EH (cell line): ENCODE measurements at places on chromosomes 11 and 22.
A peak's percentile ranks its signal among the peaks of the same experiment; 100 is the strongest.

GRCh38 chr11:2825889-2826678 lies 59.5 kb downstream of the CDKN1C start:
- DNase-seq: peak; percentile 97

- DNase-seq: no peak
These were observed 3.4 kb upstream of the PIM3 start for GRCh38 chr22:49956914-49957825.

DNA sequence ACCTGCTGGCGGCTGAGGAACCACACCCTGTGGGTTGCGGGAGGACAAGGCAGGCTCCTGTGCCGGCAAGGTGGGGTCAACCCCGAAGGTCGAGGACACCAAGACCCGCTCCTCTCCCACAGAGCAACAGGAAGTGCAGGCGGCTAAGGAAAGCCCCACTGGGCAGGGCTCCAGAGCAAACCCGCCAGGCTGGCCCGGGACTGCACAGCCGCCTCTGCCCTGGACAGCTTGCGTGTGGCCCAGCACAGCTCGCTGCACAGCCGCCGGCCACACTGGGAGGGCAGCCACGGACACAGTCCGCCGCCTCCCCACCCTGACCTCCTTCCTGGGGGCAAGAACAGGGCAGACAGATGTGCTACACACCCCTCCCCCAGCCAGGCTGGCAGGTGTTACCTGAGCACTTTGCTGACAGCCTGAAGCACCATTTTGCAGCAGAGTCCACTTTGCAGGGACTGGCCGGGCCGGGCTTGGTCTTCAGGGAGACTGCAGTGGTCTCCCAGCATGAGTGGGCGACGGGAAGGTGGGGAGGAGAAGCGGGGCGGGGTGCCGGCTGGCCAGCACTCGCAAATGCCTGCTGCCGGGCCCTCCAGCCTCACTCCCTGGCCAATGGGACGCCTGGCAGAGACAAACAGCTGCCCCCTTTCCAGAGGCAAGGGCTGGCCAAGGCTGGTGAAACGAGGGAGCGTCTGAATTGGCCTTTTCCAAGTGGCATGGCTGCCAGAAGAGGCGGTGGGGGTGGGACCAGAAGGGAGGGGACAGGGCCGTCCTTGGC lies at the start of gene MOB2:
Gene MOB2, minus strand, starts transcription at position 726 of the 772 bp plus-strand sequence. Its CDS starts 223 bp downstream, at position 503.
- DNase-seq: no peak

DNA sequence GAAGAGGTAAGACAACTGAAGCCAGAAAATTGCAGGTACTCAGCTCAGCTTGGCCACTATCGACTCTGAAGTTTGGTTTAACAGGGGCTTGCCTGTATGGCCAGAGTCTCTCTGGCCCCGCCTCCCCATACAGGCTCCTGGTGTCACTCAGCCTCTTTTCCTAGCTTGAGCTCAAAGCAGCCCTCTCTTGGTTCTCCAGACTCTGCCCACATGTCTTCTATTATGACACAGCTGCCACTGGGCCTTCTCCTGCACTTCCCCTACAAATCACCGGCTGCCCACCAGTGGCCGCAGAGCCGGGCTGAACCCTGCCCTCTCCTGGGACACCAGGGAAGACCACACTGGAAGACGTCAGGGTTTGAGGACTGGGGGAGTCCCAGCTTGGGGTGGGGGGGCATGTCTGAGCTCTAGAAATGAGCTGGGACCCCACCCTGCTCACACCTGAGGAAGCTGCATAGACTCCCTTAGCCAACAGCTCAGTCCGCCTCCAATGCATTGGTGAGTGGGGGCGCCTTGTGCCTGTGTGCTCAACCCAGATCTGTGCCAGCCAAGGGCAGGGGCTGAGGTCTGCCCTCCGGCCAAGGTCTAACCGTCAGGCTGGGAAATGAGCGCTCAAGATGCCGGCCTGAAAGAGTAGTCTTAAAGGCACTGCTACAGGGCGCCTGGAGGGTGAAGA lies 94.4 kb upstream of the LMO1 start:
- DNase-seq: no peak

GRCh38 chr11:119298726-119299125 lies 18.2 kb downstream of the MCAM start:
- peak; percentile 18 for DNase-seq

DNA sequence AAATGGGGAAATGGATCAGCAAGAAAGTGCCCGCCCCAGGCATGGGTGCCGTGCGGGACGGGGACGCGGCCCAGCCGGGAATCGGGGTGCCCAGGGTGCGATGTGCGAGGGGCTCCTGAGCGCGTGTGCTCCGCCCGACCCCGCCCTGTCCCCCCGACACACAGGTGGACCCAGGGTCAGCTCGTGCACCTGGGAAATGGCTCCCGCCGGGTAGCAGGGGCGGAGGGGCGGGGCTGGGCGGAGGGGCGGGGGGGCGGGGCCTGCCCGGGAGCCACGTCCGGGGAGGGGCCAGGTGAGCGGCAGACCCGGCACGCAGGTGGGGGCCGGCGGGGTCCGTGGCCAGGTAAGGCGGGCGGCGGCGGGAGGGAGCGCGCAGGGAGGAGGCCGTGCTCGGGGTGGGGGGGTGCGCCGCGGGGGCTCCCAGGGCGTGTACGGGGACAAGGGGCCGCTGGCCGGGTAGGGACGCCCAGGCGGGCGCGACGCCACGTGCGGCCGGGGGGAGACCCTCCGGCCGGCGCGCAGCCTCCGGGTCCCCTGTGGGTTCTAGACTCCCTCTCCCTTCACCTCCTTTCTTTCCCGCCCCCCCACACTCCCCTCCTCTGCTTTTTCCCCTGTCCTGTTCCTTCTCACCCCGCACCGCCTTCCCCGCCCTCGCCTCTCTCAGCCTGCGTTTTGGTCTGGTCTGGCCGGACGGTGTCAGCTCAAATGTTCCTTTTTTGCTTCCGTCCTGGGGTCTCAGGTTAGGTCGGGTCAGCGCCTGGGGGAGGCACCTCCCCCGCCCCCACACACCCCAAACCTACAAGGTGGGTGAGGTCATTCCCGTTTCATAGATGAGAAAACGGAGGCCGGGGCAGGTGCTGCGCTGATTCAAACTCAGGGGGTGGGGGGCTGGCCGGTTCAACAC lies at the start of gene ARHGAP8:
Gene ARHGAP8, plus strand, starts transcription at position 291 of the 904 bp plus-strand sequence. CDS start 33,953 bp downstream, outside the sequence.
- DNase-seq: no peak

- DNase-seq: no peak
These were observed 308.8 kb downstream of the TBC1D22A start for GRCh38 chr22:47071078-47071806.

- DNase-seq: peak; percentile 3
These were observed 541.2 kb upstream of the API5 start for GRCh38 chr11:42770444-42771065.

GRCh38 chr11:3217818-3218482 lies 663 bp downstream of the MRGPRG start:
- no peak for DNase-seq

DNA sequence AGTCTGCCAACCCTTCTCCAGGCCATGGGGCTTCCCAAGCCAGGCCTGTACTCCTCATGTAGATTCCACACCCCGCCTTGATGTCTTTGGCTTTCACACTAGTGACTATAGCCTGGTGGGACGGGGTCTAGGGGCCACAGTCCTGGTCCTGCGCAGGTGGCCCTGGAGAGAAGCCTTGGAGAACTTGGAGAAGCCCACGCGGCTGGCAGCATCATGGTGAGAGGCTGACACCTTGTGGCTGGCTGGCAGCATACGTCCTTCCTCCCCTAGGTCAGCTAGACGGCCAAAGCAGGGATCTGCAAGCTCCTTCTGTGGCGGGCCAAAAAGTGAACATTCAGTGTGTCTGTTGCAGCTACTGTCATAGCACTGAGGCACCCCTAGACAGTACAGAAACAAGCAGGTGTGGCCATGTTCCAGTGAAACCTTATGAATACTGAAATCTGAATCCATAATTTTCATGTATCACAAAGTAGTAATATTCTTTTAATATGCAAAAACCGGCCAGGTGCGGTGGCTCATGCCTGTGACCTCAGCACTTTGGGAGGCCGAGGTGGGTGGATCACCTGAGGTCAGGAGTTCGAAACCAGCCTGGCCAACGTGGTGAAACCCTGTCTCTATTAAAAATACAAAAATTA lies 42.0 kb downstream of the FAM83F start:
- DNase-seq: peak; percentile 75

GRCh38 chr11:8352103-8352875 lies 88.6 kb upstream of the LMO1 start:
- no peak for DNase-seq

DNA sequence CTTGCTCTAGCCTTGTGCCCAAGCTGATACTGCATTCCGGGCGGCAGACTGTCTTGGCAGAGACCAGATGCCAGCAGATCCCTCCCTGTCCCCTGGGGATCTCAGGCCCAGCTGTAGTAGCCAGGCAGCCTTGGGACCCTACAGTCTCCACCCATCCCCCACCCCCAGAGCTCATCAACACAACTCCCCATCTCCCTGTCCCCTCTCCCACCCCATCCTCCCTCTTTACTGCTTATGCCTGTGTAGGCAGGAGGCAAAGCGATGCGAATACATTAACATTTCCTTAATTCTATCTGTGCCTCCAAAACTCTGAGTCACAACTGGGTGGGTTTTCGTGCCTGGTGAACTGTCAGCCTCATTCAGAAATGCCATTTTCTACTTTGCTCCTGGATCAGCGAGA lies 547.6 kb downstream of the BUD13 start:
- DNase-seq: no peak

- DNase-seq: peak; percentile 25
These were observed 5.0 kb downstream of the SEZ6L start for GRCh38 chr22:26174280-26174679.

- no peak for DNase-seq
These were observed 77.5 kb downstream of the DENND5A start for GRCh38 chr11:9187616-9188015.

DNA sequence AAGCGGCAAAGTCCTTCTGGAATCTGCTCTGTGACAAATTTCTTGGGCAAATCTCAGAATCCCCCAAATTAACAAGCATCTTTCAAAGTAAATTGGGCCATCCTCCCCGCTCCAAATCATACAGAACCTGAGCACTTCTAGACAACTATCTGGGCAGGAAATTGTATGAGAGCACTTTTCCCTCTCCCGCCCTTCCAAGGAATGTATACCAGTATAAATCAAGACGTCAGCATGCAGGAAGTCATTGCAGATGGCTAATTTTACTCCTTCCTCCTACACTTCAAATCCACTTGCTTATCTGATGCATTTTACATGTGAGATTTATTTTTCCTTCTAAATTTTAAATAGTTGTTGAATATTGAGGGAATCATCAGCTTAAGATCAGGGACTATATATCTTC lies 52.1 kb downstream of the NTM start:
- DNase-seq: peak; percentile 21

- DNase-seq: no peak
These were observed 838 bp downstream of the WNT11 start for GRCh38 chr11:76205252-76206076.

DNA sequence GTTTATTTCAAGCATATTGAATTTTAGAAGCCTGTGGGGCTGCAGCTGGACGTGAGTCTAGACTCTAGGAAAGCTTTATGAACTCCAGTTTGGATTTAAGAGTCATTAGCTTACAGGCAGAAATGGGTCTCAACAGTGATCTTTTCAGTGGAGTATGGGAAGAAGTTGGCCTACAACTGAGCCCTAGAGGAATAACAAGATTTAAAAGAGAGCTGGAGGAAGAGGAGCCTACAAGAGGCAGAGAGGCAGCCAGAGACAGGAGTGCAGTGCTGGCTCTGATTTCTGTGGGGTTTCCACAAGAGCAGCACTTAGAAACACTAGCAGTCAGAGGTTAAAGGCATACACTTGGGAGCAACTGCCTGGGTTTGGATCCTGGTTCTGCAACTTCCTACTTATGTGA lies 17.9 kb downstream of the APOL5 start:
- DNase-seq: no peak

- DNase-seq: peak; percentile 85
These were observed 8.8 kb downstream of the CRY2 start for GRCh38 chr11:45856044-45856468.

GRCh38 chr11:13465909-13466371 lies 2.9 kb upstream of the BTBD10 start:
- DNase-seq: peak; percentile 52
